Mesothelial cell of epicardium (in vitro differentiated cells): ENCODE measurements at places on chromosomes 6 and 20. TPM values are rescaled to one million over a fixed set of nuclear protein-coding genes. Genes with fewer than 3 reads are reported as not detected.

DNA sequence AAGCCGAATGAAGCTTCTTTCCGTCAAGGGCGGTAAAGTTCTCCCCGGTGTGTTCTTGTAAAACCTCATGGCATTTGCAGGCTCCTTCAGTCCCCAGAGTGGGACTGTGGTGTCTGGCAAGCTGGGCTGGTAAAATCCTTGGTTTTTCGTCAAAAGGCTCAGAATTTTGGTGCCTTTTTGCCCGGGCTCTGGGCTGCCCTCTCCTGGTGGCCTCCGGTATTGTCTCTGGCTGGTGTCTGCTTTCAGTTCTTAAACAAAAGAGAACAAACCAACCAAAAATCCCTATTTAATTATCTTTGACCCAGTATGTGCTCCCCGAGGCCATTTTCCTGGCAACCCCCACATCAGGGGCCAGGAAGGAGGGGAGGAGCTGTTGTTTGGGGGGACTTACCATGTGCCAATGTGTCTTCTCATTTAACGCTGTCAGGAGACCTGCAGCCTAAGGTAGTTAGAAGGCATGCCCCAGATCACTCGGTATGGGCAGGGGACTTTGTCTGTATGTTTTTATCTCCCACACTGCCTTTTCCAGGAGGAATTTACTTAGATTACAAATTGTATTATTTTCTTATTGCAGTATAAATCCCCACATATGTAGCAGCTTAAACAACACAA is 11.1 kb downstream of the CDH4 start:
- no peaks in the 10 kb centered on the region for H3K36me3 ChIP-seq
- H3K27ac ChIP-seq: no peak overlapping the region
- no peaks in the 10 kb centered on the region for H3K4me1 ChIP-seq
- peaks cover 85% of the 10 kb centered on the region for H3K27me3 ChIP-seq

- peaks cover 4% of the 10 kb centered on the region for H3K36me3 ChIP-seq
- no peaks in the 10 kb centered on the region for H3K27me3 ChIP-seq
- H3K4me1 ChIP-seq: peaks cover 14% of the 10 kb centered on the region
- no peak overlapping the region for H3K27ac ChIP-seq
- H3K4me3 ChIP-seq: no peak overlapping the region
- no peak for DNase-seq
Measured at GRCh38 chr20:14223806-14224205, 113.6 kb downstream of the FLRT3 start.

GRCh38 chr6:46138281-46138680 is 8.5 kb downstream of the ENPP4 start:
- no peaks in the 10 kb centered on the region for H3K36me3 ChIP-seq
- H3K27ac ChIP-seq: no peak overlapping the region
- no peak overlapping the region for H3K4me3 ChIP-seq
- peaks cover 28% of the 10 kb centered on the region for H3K27me3 ChIP-seq
- DNase-seq: no peak

NR2E1 gene
- total RNA-seq: not detected in 3 replicates

DNA sequence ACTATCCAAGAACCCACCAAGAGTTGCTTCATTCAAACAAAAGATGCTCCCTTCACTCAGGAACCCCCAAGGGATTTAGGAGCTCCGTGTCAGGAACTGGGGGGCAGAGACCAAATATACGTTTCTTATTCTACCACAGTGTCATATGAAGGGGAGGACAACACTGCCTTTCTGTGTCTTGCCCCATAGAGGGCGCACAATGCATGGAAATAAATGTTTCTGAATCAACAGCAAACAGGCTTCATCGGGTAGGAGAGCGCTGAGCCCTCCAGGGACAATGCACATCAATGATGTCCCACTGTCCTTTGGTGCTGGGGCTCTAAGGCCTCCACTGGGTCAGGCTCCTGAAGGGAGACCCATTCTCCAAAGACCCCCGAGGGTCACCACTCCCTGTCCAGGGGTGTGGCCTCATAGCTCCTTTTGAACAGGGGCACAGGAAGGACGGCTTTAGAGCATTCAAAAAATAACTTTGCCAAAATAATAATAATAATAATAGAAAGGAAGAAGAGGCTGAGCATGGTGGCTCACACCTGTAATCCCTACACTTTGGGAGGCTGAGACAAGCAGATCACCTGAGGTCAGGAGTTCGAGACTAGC is 31.1 kb downstream of the PLG start:
- no peaks in the 10 kb centered on the region for H3K36me3 ChIP-seq
- DNase-seq: no peak
- peaks cover 17% of the 10 kb centered on the region for H3K27me3 ChIP-seq
- H3K4me1 ChIP-seq: no peaks in the 10 kb centered on the region
- H3K27ac ChIP-seq: no peak overlapping the region

DNA sequence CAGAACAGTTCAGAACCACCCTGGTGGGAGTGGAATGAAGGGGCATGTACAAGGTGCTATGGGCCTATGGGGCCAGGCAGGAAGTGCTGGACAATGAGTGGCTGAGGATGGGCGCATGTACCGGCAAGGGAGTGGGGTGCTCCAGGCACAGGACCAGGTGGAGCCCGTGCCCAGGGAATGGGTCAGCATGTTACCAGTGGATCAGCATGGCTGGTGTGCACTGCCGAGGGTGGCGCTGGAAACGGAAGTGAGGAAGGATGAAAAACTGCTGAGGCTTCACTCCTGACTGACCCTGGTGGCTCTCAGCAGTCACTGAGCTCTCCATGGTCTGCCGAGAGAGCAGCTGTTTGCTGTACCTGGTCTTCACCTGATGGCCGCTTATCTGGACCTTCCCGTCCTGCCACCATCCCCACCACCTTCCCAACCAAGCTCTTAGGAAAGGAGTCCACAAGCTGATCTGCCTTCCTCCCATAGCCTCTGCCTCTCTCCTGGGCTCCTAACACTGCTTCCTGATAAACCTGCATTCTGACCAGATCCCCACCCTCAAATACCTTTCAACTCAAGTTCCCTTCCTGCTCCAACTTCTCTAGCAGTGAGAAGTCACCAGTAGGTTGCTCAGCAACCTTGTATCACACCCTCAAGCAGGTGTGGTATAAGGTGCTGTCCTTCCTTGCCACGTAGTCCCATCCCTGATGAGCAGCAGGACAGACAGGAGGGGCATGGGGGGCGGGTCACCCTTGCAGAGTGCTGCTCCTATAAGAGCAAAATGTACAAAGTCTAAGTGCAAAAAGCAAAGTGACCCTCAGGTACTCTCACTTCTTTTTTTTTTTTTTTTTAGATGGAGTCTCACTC is 7.1 kb downstream of the UQCC2 start:
- no peaks in the 10 kb centered on the region for H3K27me3 ChIP-seq
- no peak for DNase-seq
- H3K36me3 ChIP-seq: peaks cover 11% of the 10 kb centered on the region

LPA gene
- 0.93 to 2.0 TPM (median 1.3 TPM) in 3 replicates for total RNA-seq

GRCh38 chr6:166459272-166459671 is 76.5 kb upstream of the MPC1 start:
- peaks cover 13% of the 10 kb centered on the region for H3K36me3 ChIP-seq
- no peak for DNase-seq
- H3K4me1 ChIP-seq: peaks cover 9% of the 10 kb centered on the region
- H3K4me3 ChIP-seq: no peak overlapping the region
- H3K27ac ChIP-seq: no peak overlapping the region

- peaks cover 3% of the 10 kb centered on the region for H3K27me3 ChIP-seq
- H3K36me3 ChIP-seq: no peaks in the 10 kb centered on the region
- peaks cover 23% of the 10 kb centered on the region for H3K4me1 ChIP-seq
- no peak for DNase-seq
- no peak overlapping the region for H3K27ac ChIP-seq
Measured at GRCh38 chr6:2192976-2193375, 52.4 kb downstream of the GMDS start.

- no peaks in the 10 kb centered on the region for H3K27me3 ChIP-seq
- H3K4me1 ChIP-seq: peaks cover 15% of the 10 kb centered on the region
- H3K27ac ChIP-seq: no peak overlapping the region
- DNase-seq: no peak
Measured at GRCh38 chr6:143940011-143940597, 68.0 kb downstream of the PLAGL1 start.

GRCh38 chr6:100633096-100633777 is 168.5 kb upstream of the SIM1 start:
- no peaks in the 10 kb centered on the region for H3K4me1 ChIP-seq
- no peak overlapping the region for H3K4me3 ChIP-seq
- DNase-seq: no peak
- H3K27ac ChIP-seq: no peak overlapping the region
- H3K36me3 ChIP-seq: peaks cover 30% of the 10 kb centered on the region

PRICKLE4 gene
- 4.5 to 8.1 TPM (median 6.6 TPM) in 3 replicates for total RNA-seq

DNA sequence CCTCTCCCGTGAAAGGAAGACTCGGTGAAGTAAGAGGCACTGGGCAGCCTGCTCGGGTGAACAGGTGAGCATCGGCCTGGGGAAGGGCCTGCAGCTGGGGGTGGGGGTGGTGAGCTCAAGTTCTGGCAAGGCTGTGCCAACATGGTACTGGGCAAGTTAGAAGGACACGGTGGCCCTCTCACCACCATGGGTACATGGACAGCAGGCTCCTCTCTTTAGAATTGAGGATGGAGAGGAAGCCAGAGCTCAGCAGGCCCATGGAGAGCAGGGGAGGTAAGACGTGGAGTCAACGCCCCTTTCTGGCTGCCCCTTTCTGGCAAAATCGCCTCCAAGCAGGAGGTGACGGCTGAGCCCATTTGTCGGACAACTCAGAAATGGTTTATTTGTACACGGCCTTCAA is 135.6 kb downstream of the ANKRD60 start:
- H3K4me3 ChIP-seq: no peak overlapping the region
- no peak overlapping the region for H3K27ac ChIP-seq
- H3K27me3 ChIP-seq: peaks cover 17% of the 10 kb centered on the region
- no peaks in the 10 kb centered on the region for H3K4me1 ChIP-seq
- no peaks in the 10 kb centered on the region for H3K36me3 ChIP-seq

HLA-DRB5 gene
- 0.77 to 1.2 TPM (median 0.87 TPM) in 3 replicates for total RNA-seq

GRCh38 chr6:132192631-132193030 is 208.6 kb downstream of the MOXD1 start:
- no peak for DNase-seq
- H3K36me3 ChIP-seq: no peaks in the 10 kb centered on the region
- no peaks in the 10 kb centered on the region for H3K27me3 ChIP-seq
- no peaks in the 10 kb centered on the region for H3K4me1 ChIP-seq
- H3K27ac ChIP-seq: no peak overlapping the region

- no peak overlapping the region for H3K4me3 ChIP-seq
- DNase-seq: no peak
- no peak overlapping the region for H3K27ac ChIP-seq
- peaks cover 55% of the 10 kb centered on the region for H3K27me3 ChIP-seq
- H3K36me3 ChIP-seq: no peaks in the 10 kb centered on the region
Measured at GRCh38 chr20:49366687-49367086, 88.8 kb upstream of the ZNFX1 start.

- no peak overlapping the region for H3K27ac ChIP-seq
- peaks cover 2% of the 10 kb centered on the region for H3K4me1 ChIP-seq
- no peak for DNase-seq
- H3K27me3 ChIP-seq: no peaks in the 10 kb centered on the region
- H3K4me3 ChIP-seq: no peak overlapping the region
Measured at GRCh38 chr20:63534831-63535651, 2.1 kb downstream of the PTK6 start.

PTGIS gene
- total RNA-seq: 113 to 118 TPM (median 117 TPM) in 3 replicates

GRCh38 chr6:35317483-35318195 is 20.0 kb downstream of the DEF6 start:
- peaks cover 11% of the 10 kb centered on the region for H3K27me3 ChIP-seq
- no peak for DNase-seq
- peak overlapping the region; percentile 73 for H3K4me3 ChIP-seq

DNA sequence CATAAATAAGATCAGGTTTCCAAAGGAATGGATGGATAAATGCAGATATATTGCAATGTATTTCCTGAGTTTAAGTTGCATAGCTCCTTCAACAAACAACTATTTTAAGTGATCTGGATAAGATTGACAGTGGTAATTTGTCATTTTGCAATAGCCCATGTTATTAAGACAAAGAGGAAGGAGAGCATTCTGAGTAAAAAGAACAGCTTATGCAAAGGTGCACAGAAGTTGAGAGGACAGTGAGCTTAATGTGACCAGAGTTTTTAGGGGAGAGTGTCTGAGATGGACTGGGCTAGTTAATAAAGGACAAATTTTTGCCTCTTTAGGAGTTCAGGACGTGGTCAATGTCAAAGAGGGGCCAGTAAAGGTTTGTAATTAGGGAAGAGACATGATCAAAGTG is 48.8 kb upstream of the FBXO30 start:
- no peak overlapping the region for H3K4me3 ChIP-seq
- H3K27me3 ChIP-seq: no peaks in the 10 kb centered on the region
- H3K4me1 ChIP-seq: no peaks in the 10 kb centered on the region
- H3K36me3 ChIP-seq: peaks cover 18% of the 10 kb centered on the region

GRCh38 chr6:155004017-155004416 is 8.9 kb downstream of the TIAM2 start:
- no peaks in the 10 kb centered on the region for H3K36me3 ChIP-seq
- DNase-seq: no peak
- no peak overlapping the region for H3K27ac ChIP-seq
- no peak overlapping the region for H3K4me3 ChIP-seq
- peaks cover 5% of the 10 kb centered on the region for H3K4me1 ChIP-seq

SULF2 gene
- 65.2 to 77.0 TPM (median 65.2 TPM) in 3 replicates for total RNA-seq

- H3K27ac ChIP-seq: no peak overlapping the region
- DNase-seq: no peak
- no peaks in the 10 kb centered on the region for H3K4me1 ChIP-seq
- no peaks in the 10 kb centered on the region for H3K36me3 ChIP-seq
Measured at GRCh38 chr6:149154261-149154821, 163.2 kb upstream of the TAB2 start.

DNA sequence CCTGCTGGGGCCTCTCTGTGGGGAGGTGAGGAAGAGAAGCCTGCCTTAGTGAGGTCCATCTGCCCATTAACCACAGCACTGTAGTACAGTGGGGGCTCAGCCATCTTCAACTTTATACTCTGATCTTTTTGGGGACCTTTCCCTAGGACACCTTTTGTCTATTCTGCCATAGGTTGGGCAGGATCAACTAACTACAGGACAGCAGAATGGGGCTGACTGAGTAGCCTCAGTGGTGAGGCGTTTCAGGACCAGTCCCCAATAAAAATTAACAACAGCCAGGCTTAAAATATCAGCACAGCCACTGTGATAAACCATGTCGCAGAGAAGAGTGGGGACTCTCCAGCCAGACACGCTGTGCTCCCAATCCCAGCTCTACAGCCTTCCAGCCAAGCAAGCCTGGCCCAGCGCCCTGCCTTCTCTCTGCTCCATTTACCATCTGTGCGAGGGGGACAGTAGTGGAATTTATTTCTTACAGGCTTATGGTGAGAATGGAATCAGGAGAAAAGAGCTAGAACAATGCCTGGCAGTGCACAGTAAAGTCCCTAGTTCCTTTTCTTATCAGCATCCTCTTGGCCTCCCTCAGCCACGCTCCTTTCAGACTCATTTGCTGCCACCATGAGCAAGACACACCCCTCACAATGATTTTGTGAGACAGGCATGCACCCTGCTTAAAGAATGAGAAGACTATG is 75.5 kb downstream of the SLC22A23 start:
- H3K27ac ChIP-seq: no peak overlapping the region
- H3K36me3 ChIP-seq: peaks cover 2% of the 10 kb centered on the region
- H3K27me3 ChIP-seq: no peaks in the 10 kb centered on the region
- peaks cover 58% of the 10 kb centered on the region for H3K4me1 ChIP-seq
- DNase-seq: no peak
